Stimulated activated CD8-positive, alpha-beta memory T cell treated with anti-CD3 and anti-CD28 coated beads, Interleukin-15, amount 100 ng/mL, for 4 hours (primary cell): ENCODE measurements at places on chromosomes 3 and 15.

DNA sequence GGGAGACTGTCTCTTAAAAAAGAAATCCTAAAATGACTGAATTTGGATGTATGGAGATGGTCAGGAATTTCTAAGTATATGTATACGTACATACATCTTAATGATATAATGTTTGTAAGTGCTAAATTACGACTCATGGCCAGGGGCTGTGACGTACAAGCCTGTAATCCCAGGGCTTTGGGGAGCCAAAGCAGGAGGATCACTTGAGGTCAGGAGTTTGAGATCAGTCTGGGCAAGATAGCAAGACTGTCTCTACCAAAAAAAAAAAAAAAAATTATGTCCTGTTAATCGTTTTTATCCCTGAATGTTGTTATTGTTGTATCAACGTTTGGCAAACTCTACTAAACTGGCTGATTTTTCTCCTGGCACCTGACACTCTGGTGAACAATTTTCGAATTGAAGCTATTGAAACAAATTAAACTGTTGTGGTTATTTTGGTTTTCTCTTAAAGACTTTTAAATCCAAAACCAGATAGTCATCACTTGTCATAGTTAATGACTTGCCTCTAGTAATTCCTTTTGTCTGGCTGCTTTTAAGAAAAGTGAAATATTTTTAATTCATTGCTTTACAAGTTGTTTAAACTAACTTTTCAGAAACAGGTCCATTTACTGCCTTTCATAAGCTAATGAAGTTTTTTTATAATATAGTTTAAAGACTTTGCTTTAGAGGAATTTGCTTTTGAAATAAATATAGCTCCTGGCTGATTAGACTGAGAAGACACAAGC is 7.0 kb downstream of the MORF4L1 start:
- DNase-seq = no peak

DNA sequence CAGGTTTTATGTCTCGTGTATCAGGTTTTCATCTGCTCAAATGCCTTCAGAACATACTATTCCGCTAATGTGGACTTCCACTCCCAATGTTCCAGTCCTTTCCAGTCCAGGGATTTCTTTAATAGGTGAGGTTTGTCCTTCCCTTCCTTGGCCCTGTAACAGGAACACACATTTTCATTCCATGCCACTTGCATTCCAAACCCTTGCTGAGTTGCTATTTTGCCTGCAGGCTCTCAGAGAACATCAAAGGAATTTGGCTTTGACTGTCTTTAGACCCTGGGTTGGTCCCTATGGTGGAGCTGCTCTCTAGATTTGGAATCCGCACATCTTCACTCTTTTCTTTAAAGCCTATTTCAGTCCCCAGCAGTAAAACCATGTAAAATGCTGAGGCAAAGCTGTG is 12.3 kb upstream of the ALCAM start:
- DNase-seq = no peak

DNA sequence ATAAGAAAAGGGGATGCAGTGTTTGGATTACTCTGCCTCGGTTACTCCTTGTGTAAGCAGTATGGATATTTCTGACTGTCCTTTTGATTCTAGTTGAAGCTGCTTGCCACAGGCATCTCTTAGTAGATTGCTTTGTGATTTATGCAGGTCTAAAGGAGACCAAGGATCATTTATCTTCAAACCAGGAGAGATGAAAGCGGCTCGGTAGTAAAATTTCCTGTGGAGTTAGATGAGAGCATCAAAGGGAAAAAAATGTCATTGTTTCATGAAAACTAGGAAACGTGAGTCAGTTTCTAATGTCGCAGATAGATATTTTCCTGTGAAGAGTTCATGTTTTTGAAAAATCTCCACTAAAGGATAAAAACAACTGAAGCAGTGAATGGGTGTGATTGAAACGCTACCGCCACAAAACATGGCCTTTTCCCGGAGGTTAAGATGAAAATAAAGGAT is 254.0 kb upstream of the TBL1XR1 start:
- DNase-seq = no peak

GRCh38 chr3:106700981-106701380 is 676.3 kb upstream of the CCDC54 start:
- no peak for DNase-seq

GRCh38 chr3:17420668-17421067 is 321.8 kb downstream of the TBC1D5 start:
- DNase-seq = no peak

GRCh38 chr15:37820380-37821128 is 113.9 kb upstream of the TMCO5A start:
- DNase-seq = no peak

DNA sequence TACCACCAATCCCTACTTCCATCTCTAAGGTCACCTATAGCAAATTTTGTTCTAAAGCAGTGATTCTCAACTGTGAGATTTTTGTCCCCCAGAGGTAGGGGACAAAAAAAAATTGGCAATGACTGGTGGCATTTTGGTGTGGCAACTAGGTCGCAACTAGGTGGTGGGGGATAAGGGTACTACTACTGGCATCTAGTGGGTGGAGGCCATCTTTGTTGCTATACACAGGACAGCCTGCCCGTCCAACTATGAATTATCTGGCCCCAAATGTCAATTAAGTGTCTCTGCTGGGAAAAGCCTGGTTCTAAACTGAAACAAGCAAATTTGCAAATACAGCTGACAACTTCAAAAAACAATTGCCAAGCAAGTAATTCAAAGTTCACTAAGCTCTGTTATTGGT is 1.4 kb downstream of the MTMR10 start:
- DNase-seq = no peak

GRCh38 chr3:140416666-140417065 is 261.2 kb upstream of the TRIM42 start:
- no peak for DNase-seq
